ENCODE measurements at places on chromosomes 2 and 18. TPM values are rescaled to one million over a fixed set of nuclear protein-coding genes. Genes with fewer than 3 reads are reported as not detected.

- DNase-seq = no peak
Measured at GRCh38 chr2:121356058-121356640, 71.1 kb upstream of the TFCP2L1 start.

DNA sequence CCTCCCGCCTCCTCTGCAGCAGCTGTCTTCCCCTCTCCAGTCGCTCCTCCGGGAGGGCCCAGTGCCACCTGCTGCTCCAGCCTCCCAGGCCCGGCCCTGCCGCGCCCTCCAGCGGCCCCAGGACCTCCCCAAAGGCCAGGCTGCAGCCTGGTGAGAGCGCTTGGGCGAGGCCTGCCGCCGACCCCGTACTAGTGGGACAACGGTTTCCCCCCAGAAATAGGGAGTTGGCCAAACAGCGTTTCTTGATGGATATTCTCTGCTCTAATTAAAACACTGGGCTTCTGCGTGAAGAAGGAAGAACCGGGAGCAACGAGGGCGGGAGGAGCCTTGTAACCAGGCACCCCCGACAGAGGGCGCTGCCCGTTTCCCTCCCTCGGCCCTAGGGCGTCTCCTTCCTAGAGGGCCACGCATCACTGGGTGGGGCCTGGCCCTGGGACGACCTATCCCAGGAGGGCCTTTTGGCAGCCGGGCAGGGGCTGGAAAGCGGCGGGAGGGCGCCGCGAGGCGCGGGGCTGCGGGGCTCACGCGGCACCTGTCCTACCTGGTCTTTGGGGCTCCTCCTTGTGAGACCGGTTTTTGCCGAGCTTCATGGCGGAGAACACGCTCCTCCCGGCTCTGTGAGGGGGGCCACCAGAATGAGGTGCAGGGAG is 25.4 kb upstream of the OTOF start:
- DNase-seq = peak; percentile 65

DNA sequence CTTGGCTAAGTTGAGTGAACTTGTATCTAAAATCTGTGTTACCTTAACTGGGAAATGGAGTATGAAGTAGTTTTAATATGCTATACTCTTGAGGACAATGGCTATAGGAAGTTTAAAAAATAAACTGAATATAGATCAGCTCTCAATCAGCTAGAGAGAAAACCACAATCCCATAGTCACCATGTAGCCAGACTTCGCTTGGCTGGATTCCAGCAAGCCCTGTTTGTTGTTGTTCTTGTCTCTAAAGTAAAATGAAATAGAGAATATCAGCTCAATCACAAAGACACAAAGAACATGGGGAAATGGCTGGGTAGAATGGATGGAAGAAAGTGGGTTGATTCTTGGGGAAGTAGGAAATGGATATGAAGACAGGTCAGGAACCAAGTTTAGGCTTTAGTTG is 234.9 kb downstream of the PHLPP1 start:
- no peak for DNase-seq

GRCh38 chr2:215479536-215480240 is 43.8 kb upstream of the FN1 start:
- no peak for DNase-seq

GRCh38 chr2:203648273-203648672 is 58.2 kb upstream of the CD28 start:
- no peak for DNase-seq

- DNase-seq = no peak
Measured at GRCh38 chr2:58476556-58476955, 235.4 kb upstream of the FANCL start.

DNA sequence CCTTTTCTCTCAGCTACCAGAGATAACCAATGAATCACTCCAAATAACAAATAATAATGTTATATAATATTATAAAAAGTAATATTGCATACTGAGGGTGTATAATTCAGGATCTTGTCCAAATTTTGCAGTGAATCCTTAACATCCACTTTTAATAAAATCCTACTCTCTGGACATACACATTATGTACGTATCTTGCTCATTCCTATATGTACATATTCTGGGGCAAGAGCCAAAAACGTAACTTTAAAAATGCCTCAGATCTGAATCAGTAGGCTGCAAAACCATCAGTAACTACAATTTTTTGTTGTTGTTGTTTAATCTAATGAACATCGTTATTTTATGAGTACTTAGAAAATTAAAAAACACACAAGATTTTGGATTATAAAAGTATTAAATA is 65.3 kb downstream of the SMAD2 start:
- DNase-seq = no peak

Gene ERICH2
- total RNA-seq = not detected

Gene SLC40A1
- 27.4 TPM for total RNA-seq

Gene ICOS
- 53.2 TPM for total RNA-seq

Gene GORASP2
- total RNA-seq = 83.2 TPM

Gene COQ10B
- 31.7 TPM for total RNA-seq

Gene KIAA2012
- total RNA-seq = not detected

Gene CTLA4
- 20.4 TPM for total RNA-seq

Gene NTSR2
- total RNA-seq = not detected

Gene SERPINB8
- 16.3 TPM for total RNA-seq
